Thoracic aorta (tissue), 2 donors: ENCODE measurements at places on chromosomes 1 and 21. TPM values are rescaled to one million over a fixed set of nuclear protein-coding genes. Genes with fewer than 3 reads are reported as not detected.

PDC gene
- not detected for total RNA-seq

GRCh38 chr1:225447650-225448089 lies 19.8 kb upstream of the LBR start:
- H3K27ac ChIP-seq: peak overlapping the region; percentile 54
- H3K4me1 ChIP-seq: peaks cover 44% of the 10 kb centered on the region
- no peaks in the 10 kb centered on the region for H3K27me3 ChIP-seq

- H3K4me1 ChIP-seq: peaks cover 22% of the 10 kb centered on the region
- H3K27me3 ChIP-seq: peaks cover 20% of the 10 kb centered on the region
- no peak overlapping the region for H3K27ac ChIP-seq
- DNase-seq: peak; percentile 38
Measured at GRCh38 chr1:1059494-1060280, 14.4 kb downstream of the RNF223 start.

DNA sequence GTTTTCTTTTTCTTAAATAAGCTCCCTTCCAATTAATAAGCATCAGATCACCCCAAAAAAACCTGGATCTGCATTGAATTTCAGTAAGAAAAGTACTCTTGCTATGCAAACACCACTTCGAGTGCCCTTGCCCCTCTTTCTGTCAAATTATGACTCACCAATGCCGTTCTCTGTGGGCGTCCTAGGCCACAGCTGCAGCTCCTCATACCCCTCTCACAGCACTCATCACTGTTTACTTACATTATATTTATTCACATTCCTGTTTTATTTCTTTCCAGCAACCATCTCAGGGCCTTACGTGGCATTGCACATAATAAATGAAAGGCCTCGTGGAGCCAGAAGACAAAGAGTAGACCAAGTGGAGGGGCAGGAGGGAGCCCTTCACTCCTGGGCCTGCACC lies 99.1 kb upstream of the CTTNBP2NL start:
- no peak overlapping the region for H3K27ac ChIP-seq
- H3K27me3 ChIP-seq: no peaks in the 10 kb centered on the region
- DNase-seq: no peak
- no peak overlapping the region for H3K4me3 ChIP-seq

GRCh38 chr1:43450251-43450941 lies 3.3 kb downstream of the HYI start:
- peaks cover 56% of the 10 kb centered on the region for H3K36me3 ChIP-seq
- DNase-seq: no peak
- H3K27me3 ChIP-seq: no peaks in the 10 kb centered on the region

PLCH2 gene
- 1.9 TPM for total RNA-seq

GBP6 gene
- not detected for total RNA-seq

ACBD6 gene
- total RNA-seq: 44.0 TPM
